ENCODE measurements at places on chromosomes 13 and 19.

GRCh38 chr19:48842789-48843162 lies 6.5 kb upstream of the HSD17B14 start:
- DNase-seq = peak; percentile 52

DNA sequence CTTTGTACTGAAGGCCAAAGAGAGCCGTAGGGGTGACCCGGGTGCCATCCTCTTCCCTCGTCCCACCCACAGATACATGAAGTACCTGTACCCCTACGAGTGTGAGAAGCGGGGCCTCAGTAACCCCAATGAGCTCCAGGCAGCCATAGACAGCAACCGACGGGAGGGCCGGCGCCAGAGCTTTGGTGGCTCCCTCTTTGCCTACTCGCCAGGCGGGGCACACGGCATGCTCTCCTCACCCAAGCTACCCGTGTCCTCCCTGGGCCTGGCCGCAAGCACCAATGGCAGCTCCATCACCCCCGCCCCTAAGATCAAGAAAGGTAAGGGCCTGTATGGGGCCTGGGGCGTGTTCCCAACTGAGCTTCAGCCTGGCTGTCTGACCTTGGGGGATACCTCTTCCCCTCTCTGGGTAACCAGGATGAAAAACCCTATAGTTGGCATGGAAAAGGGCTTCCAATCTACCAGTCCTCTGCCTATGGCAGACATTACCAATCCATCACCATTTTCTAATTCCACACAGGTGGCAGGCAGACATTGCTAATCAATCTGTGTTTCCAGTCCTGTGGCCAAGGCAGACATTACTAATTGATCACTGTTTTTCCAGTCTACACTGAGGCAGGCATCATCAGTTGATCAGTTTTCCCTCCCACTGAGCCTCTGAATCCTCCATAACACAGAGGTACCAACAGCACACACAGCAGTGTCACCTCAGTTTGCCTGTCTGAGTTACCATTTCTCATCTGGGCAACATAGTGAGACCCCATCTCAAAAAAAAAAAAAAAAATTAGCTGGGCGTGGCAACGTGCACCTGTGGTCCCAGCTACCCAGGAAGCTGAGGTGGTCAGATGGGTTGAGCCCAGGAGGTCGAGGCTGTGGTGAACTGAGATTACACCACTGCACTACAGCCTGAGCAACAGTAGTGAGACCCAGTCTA lies 19.1 kb upstream of the WDR18 start:
- peak; percentile 30 for DNase-seq

- DNase-seq = no peak
These were observed 23.7 kb upstream of the SHISA2 start for GRCh38 chr13:26075498-26075897.

- no peak for DNase-seq
These were observed 46.2 kb upstream of the SOX21 start for GRCh38 chr13:94758436-94758960.

- DNase-seq = no peak
These were observed 46.4 kb downstream of the STOML3 start for GRCh38 chr13:38944219-38944618.

Measured in fibroblast of skin of right biceps (primary cell).